ENCODE measurements at places on chromosomes 6 and 20. TPM values are rescaled to one million over a fixed set of nuclear protein-coding genes. Genes with fewer than 3 reads are reported as not detected.

DNA sequence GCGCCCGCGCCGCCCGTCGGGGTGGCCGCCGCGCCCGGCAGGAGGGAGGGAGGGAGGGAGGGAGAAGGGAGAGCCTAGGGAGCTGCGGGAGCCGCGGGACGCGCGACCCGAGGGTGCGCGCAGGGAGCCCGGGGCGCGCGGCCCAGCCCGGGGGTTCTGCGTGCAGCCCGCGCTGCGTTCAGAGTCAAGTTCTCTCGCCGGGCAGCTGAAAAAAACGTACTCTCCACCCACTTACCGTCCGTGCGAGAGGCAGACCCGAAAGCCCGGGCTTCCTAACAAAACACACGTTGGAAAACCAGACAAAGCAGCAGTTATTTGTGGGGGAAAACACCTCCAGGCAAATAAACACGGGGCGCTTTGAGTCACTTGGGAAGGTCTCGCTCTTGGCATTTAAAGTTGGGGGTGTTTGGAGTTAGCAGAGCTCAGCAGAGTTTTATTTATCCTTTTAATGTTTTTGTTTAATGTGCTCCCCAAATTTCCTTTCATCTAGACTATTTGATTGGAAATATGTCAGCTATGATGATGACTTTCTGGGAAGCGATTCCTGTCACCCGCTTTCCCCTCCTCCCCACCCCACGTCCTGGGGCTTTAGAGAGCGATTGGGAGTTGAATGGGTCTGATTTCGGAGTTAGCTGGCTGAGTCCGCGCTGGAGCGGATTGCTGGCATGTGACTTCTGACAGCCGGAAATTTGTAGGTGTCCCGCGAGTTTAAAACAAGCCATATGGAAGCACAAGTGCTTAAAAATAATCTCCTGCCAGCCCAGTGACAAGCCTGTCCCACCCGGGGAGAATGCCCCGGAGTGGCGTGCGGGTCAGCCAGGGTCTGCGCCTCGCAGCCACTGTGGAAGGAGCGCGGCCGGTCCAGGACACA, 1.1 kb downstream of the ESR1 start:
- DNase-seq: no peak

DNA sequence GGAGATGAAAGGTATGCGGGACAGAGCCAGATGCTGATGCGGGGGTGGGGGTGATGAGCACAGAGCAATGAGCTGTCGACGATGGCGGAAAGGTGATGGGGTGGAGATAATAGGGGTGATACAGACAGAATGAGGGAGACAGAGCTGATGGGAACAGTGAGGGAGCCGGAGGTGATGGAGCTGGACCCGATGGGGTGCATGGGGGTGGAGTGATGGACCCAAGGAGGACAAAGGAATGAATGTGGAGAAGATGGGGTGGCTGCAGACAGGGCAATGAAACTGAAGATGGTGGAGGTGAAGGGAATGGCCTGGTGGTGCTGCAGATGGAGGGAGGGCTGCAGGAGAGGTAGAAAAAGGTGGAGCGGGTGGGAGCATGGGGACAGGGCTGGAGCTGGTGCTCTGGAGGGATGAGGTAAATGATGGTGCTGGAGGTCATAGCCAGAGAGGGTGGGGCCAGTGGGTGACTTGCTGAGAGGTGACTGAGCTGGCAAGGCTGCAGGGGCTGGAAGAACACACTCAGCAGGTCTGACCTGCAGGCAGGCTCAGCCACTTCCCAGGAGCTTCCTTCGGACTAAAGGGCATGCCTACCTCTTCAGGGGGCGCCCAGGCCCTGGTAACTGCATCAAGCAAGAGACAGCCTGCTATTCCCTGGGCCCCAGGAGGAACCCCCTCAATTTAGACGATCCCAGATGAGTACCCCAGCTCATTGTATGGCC, 6.0 kb upstream of the FOXS1 start:
- no peak for DNase-seq

DNA sequence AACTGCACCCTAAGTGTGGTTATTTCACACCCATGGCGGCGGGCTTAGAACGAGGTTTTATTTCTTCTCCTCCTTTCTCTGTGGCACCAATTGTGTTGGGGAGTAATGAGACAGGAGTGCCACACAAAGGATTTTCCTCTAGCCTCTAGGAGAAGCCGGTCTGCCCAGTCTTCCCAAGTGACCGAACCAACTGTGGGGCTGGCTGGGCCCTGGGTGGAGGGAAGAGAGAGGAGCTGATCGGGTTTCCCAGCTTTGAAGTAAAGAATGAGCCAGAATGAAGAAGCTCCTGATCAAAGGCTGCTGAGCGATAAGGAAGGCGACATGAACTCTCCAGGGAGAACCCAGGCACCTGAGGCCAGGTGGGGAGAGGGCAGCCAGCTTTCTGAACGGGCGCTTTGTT, 616.0 kb upstream of the BTBD3 start:
- no peak for DNase-seq

DNA sequence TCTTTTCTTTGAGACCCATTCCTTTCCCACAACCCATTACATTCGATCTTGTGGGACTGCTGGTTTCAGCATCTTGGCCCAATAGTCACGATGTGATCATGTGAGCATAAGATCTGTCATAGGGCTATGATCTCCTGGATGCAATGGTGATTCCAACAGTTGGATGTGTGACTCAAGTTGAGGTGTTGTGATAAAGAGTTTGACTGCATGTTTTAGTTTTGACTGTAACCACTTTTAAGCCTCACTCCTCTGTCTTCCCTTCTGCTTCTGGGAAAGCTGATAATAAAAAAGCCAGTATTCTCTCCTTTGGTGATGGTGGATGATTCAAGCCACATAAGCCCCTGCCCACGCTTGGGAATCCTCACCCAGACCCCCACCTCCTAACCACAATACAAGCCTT, 117.0 kb upstream of the ASCC3 start:
- peak; percentile 70 for DNase-seq

- no peak for DNase-seq
These were observed 43.6 kb downstream of the RIOK1 start for GRCh38 chr6:7433121-7433617.

The CD2AP gene
- 41.2 TPM for total RNA-seq

The ZBP1 gene
- total RNA-seq: not detected

- DNase-seq: no peak
These were observed 3.1 kb downstream of the TNF start for GRCh38 chr6:31578184-31579118.

GRCh38 chr6:3987053-3987452, 91.9 kb downstream of the FAM217A start:
- no peak for DNase-seq

The JPH2 gene
- under 0.01 TPM for total RNA-seq

DNA sequence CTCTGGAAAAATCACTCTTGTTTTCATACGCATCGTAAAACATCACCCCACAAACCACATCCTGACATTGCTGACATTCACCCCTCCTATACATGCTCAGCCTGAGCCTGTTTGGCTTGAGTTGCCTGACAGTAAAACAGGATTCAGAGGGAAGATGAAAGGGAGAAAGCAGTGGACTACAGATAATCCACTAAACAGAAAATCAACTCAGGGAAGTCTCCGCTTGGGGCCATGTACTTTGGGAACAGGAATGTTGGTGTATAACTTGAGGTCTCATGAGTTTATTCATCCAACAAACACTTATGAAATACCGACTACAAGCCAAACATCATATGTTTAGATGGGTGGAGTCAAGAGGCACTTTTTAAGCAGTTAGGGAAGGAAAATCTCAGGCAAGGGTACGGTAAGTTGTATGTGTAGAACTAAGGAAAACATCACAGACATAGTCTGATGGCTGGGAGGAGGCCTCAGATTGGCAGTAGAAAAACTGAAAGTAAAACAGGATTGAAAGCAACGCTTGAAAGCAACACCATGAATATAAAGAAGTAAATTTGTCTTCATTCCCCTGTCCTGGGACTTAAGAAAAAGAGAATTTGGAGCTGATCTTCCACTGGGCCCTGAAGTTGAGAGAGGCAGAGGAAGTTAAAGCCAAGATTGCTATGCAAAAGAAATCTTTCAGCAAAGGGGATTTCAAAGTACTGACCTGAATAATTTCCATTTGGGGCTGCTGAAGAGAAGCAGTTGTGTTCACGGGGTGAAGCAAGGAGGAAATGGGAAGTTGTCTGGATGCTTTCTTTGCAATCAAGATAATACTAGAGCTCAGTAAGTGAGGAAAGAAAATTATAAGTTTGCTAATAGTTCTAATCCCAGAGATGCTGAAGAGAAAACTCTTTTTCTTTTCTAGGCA, 28.8 kb downstream of the PDE7B start:
- DNase-seq: peak; percentile 65

All from fibroblast of the aortic adventitia (primary cell).